ENCODE measurements at places on chromosomes 1 and 21.

GRCh38 chr1:228082214-228082917 is at the start of gene ARF1:
Gene ARF1 (plus strand): TSS chr1:228082708. CDS start chr1:228097115, 14,407 bp downstream.
- peak; percentile 85 for DNase-seq

- no peak for DNase-seq
Observed at GRCh38 chr1:160239582-160240299, 22.6 kb downstream of the DCAF8 start.

DNA sequence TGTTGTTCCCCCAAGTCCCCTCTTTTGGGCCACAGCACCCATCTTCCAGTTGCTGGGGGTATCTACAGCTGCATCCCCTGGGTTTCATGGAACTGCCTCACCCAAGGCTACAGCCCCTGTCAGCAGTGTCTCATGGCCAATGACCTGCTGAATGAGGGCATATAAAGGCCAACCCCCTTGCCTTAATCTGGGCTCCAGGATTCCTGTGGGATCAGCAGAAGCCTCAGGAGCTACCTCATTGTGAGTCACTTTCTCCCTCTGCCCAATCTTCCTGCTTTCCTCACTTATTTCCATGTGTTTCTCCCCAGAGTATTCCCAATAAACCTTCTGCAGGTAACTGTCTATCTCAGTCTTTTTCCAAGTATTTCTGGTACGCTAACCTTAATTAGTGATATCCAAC is 37.3 kb upstream of the SYT14 start:
- DNase-seq, result no peak

DNA sequence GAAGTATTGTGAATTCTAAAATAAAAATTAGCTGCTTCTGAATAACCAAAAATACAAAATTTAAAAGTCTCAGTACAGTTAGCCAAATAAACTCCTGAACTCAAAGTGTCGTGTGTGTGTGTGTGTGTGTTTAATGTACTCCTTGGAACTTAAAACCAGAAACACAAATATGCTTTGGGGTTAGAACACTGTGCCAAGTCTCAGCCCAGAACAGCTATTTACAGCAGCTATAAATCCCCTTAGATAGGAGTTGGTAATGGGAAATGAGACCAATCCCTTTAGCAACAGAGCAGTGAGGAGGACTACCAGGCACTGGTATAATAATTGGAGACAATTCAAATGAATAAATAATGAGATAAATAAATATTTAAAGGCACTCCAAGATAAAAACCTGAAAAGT is 83.1 kb downstream of the PATJ start:
- no peak for DNase-seq

DNA sequence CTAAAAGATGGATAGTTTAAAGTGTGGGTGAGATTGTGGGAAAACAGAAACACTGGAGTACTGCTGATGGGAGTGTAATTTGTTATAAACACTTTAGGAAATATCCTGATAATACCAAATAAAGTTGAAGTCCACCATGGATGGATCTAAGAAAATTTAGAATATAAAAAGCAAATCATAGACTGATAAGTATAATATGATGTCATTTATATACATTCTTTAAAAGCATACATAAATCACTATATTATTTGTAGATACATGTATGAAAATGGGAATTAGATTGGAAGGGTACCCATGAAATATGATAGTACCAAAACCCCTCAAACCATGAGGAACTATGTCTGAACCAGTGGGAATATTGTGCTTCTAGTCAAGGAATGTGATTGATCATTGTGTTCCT is 7.9 kb downstream of the ZMPSTE24 start:
- no peak for DNase-seq

- peak; percentile 44 for DNase-seq
Observed at GRCh38 chr1:117826540-117827078, 102.8 kb downstream of the GDAP2 start.

- DNase-seq, result no peak
Observed at GRCh38 chr1:20318971-20319370, 28.3 kb downstream of the VWA5B1 start.

- no peak for DNase-seq
Observed at GRCh38 chr1:156841295-156841855, 17.5 kb downstream of the INSRR start.

GRCh38 chr1:200376528-200376927 is 33.3 kb downstream of the ZNF281 start:
- DNase-seq, result no peak

GRCh38 chr1:112866151-112866550 is 89.8 kb downstream of the SLC16A1 start:
- no peak for DNase-seq

GRCh38 chr1:181124291-181124751 is 35.8 kb downstream of the IER5 start:
- DNase-seq, result no peak

DNA sequence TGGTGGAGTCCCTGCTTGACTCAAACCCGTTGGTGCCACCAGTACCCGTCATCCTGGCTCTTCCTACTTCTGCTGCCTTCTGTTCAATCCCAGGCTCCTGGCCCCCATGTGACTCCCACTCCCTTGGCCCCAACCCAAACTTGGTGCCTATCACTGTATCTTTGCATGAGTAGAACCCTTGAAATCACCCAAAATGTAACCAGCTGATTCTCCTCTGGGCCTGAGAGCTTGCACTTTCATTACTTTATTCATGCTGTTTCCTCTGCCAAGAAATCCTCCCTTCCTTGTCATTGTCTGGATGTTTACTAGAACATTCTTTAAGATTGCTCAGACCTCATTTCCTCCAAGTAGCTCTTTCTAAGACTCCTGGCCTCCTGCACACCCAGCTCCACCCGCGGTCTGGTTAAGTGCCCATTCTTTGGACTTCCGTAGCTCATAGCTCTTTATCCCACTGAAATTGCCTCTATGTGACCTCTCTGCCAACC is 15.7 kb downstream of the PTAFR start:
- DNase-seq, result no peak

DNA sequence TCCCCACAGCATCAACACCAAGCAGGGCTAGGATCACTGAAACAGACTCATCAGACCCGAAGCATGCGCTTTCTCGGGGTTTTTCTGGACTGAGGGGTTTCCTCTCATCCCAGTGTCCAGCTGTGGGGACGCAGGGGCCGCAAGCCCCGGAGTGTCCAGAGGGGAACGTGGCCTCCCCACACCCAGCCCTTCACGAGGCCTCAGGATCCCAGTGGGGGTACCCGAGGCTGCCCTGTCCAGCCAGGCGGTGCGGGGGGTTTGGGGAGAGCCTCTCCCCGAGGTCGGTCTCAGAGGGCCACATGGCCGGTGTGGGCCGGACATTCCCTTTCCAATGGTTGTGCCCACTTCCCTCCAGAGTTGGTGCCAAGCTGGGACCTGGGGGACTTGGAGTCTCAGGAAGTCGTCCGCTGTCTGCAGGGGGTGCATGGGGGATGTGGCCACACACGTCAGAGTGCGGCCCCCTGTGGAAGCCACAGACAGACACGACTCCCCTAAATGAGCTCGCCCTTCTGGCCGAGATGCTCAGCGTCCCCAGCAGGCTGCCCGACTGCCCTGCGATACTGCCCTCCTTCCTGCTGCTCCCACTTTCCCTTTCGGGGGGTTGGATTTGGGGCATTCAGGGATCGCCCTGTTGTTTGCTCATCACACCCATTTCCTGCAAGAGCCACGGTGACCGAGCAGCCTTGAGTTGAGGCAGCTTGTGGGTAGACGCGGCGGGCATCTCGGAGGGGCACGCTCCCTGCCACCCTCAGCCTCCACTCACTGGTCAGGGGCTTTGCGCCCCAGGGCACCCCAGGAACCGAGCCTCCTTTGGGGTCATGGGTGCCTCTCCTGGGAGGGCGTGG is 4.1 kb downstream of the COL6A1 start:
- DNase-seq, result no peak

DNA sequence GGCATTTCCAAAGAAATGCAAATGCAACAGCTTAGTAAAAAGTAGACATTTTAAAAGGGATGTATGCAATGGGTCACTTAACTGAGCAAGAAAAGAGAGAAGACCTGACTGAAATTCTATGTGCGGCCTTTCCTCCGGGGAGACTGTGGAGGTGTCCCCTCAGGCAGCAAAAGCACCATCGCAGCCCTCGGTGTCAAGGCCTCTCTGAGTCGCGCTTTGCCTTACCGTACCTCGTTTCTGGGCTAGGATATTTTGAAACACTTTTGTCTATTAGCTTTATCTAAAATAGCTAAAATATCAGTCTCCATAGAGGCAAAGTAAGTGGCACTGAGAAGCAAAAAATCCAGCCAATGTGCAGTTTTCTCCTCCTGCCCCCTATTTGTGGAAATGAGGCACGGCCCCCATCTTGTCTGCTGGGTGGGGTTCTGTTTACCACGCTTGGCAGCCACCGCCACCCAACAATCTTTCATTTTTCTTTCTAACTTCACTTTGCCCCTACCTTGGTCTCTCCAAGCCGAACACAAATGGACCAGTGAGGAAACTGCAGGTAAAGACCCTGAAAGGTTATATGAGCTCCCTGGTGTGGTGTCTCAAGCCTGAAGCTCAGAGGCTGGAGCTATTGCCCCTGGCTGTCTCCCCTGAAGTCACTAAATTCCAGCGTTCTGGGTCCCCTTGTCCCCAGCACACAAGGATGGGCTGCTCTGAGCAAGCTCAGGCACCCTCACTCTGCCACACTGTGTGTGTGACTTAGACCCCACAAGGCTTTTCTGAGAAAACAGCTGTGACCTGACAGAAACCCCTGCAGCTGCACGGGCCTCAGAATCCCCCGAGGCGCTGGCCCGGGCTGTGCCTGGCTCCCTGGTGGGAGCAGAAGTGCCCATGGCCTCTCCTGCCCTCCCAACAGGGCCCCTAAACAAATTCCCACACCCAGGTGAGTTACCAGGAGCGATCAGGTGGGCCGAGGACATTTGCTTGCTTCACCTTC is 1.6 kb downstream of the CD247 start:
- no peak for DNase-seq

DNA sequence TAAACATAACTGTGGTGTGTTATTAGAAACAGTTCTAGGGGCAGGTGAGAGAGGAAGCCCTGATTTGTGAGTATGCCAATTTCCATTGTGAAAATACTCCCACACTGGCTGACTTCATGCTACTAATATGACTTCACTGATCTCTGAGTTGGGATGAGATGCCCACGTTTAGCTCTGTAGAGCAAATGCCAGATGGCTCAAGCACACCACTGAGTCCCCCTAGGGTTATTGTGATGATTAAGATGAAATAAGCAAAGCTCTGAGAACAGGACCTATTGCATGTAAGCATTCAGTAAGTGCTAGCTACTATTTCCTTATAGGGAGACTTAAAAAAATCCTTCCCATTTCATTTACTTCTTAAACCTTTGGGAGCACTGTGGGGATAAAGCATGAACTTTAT is 117.6 kb downstream of the CENPF start:
- no peak for DNase-seq

GRCh38 chr1:40315795-40316594 is 1.1 kb downstream of the COL9A2 start:
- no peak for DNase-seq

DNA sequence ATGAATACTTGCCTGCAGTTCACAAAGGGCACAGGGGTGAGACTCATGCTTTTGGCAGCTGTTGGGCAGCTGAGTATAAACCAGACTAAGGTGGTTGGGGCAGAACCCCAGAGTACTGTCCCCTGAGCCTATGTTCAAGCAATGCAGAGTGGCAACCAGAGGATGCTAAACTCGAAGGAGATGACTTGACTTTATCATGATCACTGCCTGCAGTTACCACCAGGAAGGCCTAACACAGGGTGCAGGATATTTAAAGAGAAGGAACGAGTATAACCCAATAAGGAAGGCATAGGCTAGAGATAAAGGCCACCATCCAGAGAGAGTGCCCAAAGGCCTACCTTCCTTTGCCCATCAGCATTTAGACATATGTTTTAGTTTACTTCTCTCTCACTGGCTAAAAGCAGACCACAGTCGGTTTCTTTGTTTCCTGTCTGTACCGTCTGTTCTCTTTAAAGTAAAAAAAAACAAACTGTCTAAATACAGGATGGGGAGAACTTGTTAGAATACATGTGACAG is 83.3 kb downstream of the MPZL1 start:
- DNase-seq, result no peak

DNA sequence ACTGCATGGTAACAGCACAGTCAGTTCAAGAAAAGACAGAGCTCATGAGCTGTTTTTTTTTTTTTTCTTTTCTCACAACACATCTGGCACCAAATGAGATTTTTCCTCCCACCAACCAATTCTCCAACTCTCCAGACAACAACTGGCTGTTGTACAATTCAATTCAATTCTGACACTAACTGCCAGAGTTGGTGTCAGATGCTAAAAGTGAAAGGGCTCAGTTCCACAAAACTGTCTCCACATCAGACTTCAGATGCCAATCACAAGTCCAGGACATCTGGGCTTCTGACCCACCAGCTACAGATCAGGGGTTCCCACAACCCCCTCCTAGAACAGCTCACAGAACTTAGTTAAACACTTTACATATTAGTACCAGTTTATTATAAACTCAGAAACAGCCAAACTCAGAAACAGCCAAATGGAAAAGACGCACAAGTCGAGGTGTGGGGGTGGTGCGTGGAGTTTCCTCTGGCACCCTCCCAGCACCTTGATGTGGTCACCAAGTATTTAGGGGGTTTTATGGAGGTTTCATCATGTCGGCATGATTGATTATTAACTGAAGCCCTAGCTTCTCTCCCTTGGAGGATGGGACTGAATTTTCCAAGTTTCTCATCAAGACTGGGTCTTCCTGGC is 39.2 kb upstream of the LRRC8D start:
- DNase-seq, result no peak

GRCh38 chr21:36608897-36609225 is 90.1 kb upstream of the SIM2 start:
- no peak for DNase-seq

DNA sequence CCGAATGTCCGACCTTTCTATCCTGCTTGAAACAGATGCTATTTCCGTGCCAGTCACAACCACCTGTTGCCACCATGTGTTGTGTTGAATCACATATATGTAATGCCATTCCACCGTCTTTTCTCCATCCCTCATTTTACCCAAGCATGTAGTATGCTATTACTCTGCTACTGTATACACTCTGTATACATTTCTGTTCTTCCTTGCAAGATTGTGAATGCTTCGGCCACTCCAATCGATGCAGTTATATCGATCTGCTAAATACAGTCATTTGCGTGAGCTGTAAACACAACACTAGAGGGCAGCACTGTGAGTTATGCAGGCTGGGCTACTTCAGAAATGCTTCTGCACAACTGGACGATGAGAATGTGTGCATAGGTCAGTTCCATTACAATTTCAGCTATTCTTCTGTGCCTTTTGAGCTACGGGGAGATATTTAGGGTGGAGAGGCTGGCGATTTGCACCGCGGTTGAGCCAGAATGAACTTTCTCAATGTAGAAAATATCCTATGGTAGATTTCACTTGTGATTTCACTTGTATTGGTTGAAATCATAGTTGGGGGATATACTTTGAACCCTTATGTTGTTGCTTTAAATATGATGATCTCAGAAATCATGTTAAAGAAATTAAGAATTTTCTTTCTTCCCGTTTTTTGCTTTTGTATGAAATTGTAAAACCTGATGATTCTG is 289.8 kb downstream of the NTNG1 start:
- DNase-seq, result peak; percentile 27

GRCh38 chr1:168550971-168551370 is 7.2 kb upstream of the XCL2 start:
- no peak for DNase-seq

GRCh38 chr1:234915924-234916675 is 212.5 kb downstream of the TOMM20 start:
- DNase-seq, result no peak

Measured in NCI-H446 treated with DMSO at 0.1 percent for 48 hours (cell line).